NCI-H526 (cell line): ENCODE measurements at places on chromosomes 16 and 17.
A peak's percentile ranks its signal among the peaks of the same experiment; 100 is the strongest.

- no peak for DNase-seq
Measured at GRCh38 chr16:1509307-1510221, 16.4 kb downstream of the TELO2 start.

- DNase-seq: no peak
Measured at GRCh38 chr17:77391668-77392375, 251.1 kb downstream of the SEC14L1 start.

GRCh38 chr17:21212826-21213637, 929 bp downstream of the TMEM11 start:
- no peak for DNase-seq

DNA sequence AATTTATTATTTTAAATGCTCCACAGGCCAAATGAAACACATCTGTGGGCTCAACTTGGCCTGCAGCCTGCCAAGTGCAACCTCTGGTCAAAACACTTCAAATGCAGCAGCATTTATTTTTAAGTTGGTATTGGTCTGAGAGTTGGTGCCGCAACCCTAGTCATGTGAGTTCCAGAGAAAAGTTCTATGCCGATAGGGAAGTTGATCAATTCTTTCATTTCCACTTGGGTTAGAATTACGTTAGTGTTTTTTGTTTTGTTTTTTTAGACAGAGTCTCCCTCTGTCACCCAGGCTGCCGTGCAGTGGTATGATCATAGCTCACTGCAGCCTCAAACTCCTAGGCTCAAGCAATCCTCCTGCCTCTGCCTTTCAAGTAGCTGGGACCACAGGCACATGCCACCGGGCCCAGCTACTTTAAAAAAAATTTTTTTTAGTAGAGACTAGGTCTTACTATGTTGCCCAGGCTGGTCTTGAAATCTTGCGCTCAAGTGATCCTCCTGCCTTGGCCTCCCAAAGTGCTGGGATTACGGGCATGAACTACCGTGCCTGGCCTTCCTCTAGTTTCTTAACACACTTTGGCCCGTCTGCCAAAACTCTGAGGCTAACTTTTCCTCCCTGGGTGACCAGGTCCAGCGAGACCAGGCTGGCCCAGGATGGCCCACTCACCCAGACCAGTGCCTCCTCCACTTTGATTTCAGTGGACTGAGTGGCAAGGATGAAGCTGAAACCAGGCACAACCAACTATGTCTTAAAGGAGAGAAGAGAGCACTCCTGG, 221.1 kb downstream of the MRTFB start:
- no peak for DNase-seq

DNA sequence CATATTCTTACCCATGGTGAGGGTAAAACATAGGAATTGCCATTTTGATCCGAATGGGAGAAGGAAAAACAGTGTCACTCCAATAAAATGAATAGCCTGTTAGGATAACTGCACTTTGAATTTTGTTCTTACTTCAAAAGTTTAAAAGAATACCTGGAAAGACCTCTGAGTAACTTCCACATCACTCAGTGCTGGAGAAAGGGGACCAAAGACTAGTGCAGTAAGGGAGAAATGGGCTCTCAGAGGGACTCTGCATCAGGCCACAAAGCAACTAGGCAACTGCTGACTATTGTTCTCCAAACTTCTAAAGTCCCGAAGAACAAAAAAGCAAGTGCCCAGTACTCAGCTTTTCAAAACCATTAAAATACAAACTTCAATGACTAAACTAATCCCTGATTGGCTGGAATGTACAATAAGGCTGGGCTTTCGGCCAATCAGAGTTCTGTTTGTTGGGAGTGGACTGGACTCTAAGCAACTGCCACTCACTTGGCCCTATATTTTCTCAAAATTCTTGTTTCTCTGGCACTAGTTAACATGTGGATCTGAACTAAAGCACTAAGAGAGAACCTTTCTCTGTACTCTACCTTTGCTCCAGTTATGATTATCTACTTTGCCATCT, 6.2 kb downstream of the DNAJC7 start:
- no peak for DNase-seq

- no peak for DNase-seq
Measured at GRCh38 chr17:72111336-72111923, 9.4 kb upstream of the SOX9 start.

DNA sequence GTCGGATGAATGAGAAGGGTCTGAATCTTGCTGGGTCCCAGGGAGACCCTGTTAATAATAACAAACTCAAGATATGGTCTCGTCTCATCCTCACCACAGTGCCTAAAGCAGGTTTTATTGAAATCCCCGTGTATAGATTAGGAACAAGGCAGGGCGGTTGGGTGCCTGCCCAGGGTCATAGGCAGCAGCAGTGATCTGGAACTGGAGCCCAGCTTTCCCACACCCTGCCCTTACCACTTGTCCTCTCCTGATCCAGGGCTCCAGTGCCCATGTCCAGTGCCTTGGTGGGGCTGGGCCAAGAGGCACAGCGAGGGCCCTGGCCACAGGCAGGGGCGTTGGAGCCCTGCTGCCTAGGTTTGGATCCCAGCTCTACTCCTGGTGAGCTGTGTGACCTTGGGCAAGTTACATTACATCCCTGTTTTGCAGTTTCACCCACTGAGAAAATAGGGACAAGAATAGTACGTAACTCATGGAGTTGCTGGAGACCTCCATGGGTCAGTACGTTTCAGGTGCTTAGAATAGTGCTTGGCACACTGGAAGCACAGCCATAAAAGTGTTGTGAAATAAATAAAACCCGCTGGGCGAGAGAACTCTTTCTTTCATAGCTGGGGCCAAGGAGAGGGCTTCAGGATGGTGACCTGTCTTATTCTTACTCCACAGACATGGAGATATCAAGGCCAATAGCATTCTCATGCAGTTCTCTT, 13.9 kb downstream of the SOCS3 start:
- DNase-seq: no peak

DNA sequence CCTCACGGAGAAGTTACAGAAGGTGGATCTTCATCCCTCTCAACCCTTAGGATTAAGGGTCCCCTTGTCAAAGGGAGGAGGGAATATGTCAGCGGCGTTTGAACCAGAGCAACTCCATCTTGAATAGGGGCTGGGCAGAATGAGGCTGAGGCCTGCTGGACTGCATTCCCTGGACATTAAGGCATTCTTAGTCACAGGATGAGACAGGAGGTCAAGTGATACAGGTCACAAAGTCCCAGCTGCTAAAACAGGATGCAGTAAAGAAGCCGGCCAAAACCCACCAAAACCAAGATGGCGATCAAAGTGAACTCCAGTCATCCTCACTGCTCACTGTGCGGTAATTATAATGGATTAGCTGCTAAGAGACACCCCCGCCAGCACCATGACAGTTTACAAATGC, 36.7 kb downstream of the RBFOX3 start:
- DNase-seq: no peak

GRCh38 chr16:31561426-31562233, 33.9 kb downstream of the AHSP start:
- DNase-seq: no peak

DNA sequence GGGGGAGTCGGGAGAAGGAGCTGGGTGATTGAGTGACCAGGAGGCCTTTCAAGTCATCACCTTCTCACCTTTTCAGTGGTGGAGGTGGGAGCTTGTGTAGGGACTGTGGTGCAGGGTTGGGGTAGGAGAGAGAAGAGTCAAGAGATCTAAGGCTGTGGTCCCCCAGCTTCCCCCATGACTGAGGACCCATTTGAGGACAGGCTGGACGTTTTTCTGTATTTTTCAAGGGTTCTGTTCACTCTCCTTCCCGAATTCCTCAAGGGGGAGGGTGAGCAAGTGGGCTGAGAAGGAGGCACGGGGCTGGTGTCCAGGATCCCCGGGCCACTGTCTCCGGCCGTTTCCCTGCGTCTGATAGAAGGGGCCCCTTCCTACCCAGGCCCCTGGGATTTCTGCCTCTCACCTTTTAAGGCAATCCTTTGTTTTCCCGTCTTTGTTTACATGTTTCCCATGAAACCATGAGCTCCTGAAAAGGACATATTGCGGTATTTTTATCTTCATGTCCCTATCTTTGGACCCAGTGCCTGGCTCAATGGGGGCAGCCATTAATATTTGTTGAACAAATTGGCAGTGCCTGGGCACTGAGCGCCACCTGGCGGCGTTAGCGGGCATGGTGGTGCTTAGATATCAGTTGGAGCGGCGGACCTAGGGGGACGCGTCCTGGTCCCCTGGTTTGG, 9.2 kb upstream of the CD300A start:
- peak; percentile 48 for DNase-seq

GRCh38 chr17:8572764-8573163, 57.8 kb downstream of the MYH10 start:
- DNase-seq: no peak

- DNase-seq: no peak
Measured at GRCh38 chr16:3799354-3799753, 81.2 kb downstream of the CREBBP start.

DNA sequence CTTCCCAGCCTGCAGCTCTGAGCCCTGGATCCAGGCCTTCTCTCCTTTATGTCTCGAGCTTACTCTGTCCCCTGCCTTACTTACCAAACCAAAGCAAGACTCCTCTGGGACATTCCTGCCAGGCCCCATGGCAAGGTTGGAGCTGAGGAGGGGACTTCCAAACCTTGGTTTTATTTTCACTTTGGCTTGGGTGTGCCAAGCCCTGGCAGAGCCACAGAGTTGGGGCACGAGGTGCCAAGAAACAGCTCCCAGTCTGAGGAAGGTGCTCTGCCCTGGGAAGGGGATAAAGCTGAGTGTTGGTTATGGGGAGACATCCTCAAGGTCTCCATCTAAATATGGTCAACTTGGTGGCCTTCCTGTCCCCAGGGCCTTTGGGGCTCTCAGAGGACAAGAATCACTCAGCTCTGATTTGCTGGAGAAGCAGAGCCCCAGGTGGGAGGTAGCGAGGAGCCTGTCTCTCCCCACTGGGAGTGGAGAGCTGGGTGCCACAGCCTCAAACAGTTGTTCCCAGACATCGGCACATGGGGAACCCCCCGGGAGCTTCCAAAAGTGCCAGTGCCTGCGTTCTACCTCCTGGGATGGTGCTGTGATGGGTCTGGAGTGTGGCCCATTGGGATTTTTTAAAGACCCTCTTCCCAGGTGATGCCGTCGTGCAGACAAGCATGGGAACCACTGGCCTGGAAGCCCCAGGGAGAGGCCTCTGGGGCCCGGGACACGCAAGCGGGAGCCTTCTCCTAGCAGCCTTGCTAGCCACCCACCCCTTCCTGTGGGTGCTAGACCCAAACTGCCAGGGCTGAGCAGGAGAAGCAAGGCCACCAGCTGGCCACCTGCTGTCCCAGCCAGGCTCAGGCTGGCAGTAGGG, 10.3 kb downstream of the NLRC5 start:
- no peak for DNase-seq

- DNase-seq: no peak
Measured at GRCh38 chr17:57985675-57985974, 2.4 kb downstream of the VEZF1 start.

- no peak for DNase-seq
Measured at GRCh38 chr17:58643147-58643546, 48.7 kb downstream of the TEX14 start.

GRCh38 chr17:41687828-41688640, 651 bp upstream of the EIF1 start:
- DNase-seq: peak; percentile 57

- DNase-seq: no peak
Measured at GRCh38 chr17:10087355-10087754, 111.1 kb downstream of the GAS7 start.

DNA sequence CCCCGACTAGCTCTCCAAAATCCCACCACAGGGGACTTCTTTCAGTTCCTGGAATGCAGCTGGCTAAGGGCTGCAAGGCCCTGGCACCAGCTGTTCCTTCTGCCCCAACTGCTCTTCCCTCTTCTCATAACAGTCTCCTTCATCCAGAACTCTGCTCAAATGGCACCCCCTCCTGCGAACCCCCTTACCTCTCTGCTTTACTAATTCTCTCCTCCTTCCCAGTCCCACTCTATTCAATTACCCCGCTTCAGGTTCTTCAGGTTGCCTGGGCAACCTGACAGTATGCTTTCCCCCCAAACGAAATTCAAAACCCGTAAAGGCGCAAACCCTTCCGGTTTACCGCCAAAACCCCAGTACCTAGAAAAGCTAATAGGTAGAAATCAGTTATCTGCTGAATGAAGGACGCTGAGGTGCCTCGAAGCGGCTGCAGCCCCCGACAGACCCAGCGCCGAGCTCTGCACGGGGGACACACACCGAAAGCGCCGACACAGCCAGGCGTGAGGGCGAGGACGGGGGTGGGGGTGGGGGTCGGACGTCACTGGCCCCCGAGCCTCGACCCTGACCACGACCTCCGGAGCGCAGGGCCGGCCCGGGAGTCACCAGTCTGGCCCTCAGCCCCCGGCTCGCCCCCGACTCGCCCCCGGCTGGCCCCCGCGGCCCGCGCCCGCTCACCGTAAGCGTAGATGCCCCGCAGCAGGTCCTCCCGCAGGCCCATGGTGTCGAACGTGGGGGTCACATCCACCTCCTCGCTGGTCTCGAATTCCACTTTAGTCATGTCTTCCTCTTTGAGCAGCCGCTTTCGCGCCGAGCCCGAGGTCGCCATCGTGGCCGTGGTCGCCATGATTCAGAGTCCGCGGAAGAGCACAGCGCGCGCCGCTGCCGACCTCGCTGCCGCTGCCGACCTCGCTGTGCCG, 550 bp downstream of the EIF4A3 start:
- DNase-seq: no peak

DNA sequence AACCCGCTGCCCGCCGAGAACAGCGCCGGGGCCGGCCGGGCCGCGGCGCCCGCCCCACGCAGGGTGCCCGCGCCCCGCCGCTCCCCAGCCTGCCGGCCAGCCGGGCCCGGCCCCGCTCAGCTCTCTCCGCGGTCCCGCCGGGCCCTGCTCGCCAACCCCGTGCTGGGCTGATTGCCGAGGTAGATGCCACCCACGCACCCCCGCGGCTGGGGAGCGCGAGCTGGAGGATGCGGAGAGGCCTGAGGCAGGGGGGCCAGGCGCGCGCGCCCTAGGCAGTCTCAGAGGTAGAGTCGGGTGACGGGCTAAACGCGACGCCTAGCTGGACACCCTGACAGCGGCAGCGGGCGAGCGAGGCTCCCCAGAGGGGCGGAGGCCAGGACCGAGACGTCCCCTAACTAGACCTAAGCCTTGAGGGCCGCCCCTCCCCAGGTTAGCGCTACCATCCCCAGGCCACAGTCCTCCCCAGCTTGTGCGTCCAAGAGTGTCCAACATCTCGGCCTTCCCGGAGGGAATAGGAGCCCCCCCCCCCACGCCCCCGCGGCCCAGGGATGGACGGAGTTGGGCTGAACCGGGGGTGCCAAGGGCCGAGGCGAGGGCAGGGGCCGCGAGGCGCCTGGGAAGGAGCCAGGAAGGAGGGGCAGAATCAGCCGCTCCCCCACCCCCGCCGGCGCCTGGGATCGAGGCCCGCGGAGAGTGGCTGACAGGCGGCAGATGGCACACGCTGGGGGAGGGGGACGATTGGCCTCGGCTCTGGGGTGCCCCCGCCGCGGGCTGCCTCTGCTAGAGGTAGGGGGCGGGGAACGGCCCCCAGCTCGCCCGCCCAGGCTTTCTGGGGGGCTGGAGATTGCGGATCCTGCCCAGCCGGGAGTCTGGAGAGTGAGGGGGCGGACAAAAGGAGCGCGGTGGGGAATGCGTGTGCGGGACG, 2.5 kb upstream of the ZNF423 start:
- DNase-seq: no peak

DNA sequence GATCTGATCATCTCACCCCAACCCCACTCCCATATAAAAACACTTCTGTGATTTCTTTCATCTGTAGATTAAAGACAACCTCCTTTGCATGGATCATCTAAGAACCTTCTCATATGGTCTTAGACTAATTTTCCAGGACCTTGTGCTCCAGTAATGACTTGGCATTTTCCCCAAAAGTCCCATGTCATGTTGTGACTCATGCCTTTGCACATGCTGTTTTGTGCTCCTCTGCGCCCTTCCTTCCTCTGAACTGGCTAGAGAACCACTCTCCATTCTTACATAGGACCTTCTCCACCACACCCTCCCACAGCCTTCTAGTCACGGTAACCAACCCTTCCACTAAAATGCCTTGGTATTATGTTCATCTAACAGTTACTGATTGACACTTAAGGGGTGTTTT, 99.5 kb upstream of the AXIN2 start:
- DNase-seq: no peak
